ENCODE measurements at places on chromosomes 6 and 20.

GRCh38 chr6:38510205-38510604 is 129.5 kb downstream of the BTBD9 start:
- DNase-seq: no peak

- no peak for DNase-seq
These were observed at the start of gene C2 for GRCh38 chr6:31927242-31927862. Gene C2 (plus strand): TSS chr6:31927717. CDS start chr6:31927753, 36 bp downstream.

DNA sequence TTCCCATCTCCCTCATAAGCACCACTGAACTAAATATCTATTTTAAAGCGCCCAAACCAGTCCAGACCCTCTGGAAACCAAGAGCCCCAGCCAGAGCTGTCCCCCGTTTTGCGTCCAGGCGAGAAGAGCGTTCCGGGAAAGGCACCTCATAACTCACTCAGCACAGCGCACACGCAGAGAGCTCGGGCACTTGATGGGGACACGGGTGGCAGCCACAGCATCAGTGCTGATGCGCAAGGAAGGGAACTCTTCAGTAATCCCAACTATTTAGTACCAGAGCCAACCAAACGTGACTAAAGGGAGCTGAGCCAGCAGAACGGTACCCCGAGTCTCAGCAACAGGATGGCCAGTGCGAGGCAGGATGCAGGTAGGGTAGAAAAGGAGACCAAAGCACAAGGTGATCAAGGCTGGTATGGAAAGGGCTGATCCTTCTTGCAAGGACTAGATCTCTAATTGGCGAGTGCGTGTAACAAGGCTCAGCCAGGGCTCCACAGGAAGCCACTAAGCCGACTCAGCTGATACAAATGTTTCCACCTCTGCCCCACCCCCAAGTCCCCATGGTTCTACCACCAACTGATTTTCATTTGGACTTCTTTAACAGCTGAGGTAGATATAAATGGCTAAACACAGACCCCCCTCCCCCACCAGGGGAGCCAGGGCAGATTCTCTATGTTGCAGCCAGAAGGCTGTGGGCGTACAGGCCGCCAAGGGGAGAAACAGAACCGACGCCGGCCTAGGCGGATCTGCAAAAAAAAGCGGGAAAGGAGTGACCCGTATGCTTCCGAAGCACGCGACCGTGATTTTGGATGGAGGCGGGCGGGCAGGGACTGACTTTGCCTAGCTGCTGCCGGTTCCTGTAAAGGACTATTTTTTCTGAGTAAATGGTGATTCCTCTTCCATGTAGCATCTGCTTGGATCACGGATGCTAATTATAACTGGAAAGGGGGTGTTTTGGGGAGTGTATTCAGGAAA is 183.5 kb upstream of the COL21A1 start:
- DNase-seq: no peak

DNA sequence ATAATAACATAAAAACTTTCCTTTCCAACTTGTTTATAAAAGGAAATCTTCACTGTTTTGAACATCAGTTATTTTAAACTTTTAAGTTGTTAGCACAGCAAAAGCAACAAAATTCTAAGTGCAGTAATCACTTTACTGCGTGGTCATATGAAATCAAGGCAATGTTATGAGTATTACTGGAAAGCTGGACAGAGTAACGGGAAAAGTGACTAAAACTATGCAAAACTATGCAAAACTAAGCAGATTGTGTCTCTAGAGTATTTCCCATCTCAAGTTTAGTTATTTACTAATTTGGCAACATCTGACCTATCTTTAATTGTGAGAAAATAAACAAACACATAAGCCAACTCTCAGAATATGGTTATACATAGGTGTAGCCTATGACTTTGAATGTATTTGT is 10.9 kb upstream of the ANKEF1 start:
- no peak for DNase-seq

DNA sequence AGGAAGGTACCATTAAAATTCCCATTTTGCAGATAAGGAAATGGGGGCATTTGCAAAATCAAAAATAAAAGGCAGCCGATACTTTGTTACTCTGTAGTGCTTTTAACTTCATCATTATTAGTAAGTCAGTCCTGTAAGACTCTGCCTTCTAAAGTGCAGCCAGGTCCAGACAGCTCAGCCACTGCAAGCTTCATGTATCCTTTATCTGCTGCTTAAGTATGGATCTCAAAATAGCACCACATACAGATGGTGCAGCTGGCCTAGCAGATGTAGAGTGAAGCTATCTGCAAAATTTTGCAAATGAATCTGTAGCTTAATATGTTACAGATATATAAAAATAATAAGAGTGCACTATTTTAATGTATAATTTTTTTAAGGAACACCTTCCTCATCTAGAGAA is 53.4 kb downstream of the NUS1 start:
- no peak for DNase-seq

DNA sequence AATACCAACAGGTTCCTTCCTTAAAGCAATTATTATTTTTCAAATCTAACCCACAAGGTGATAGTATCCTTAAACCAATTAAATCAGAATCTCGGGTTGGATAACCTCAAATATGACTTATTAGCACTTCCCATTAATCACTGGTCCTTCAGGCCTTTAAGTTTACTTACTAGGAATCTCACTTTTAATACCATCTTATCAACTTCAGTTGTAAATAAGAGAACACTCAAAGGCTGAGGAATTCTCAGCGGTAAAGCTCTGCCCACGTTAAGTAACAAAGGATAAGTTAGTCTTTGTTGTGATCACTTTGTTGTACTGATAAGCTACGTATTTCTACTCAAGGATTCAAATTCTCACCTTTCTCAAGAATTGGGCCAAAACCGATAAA is 82.0 kb downstream of the OR2B2 start:
- DNase-seq: no peak

GRCh38 chr6:96794980-96795379 is 42.3 kb downstream of the GPR63 start:
- no peak for DNase-seq

GRCh38 chr6:10894958-10895357 is 8.1 kb downstream of the SYCP2L start:
- DNase-seq: no peak

DNA sequence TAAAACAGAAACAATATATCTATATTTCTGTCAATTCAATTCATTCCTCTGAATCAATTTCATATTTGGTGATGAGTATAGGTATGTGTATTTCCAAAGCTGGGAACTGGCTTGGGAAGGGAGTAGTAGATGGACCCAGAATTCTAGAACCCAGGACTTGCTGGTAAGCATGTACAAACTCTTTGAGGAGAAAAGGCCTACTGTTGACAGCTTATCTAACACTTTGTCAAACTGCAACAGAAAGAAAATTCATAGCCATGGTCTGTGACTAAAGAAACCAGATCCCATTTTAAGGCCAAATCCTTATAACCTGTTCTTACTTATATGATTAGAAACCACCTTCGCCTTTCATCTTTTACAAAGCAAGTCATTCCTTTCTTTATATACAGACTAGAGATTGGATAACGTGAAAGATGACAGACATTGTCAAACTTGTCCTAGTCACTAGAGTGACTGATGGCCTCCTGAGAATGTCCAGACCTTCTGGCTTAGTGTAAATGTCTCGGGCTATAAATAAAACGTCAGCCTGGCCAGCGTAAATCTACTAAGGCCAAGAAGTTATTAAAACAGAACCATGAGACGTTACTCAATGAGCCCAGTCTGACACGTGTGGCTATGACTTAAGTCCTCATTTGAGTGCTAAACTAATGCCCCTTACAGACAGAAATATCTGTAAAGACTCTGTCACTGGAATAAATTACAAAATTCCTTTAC is 152.3 kb downstream of the ALDH8A1 start:
- no peak for DNase-seq

DNA sequence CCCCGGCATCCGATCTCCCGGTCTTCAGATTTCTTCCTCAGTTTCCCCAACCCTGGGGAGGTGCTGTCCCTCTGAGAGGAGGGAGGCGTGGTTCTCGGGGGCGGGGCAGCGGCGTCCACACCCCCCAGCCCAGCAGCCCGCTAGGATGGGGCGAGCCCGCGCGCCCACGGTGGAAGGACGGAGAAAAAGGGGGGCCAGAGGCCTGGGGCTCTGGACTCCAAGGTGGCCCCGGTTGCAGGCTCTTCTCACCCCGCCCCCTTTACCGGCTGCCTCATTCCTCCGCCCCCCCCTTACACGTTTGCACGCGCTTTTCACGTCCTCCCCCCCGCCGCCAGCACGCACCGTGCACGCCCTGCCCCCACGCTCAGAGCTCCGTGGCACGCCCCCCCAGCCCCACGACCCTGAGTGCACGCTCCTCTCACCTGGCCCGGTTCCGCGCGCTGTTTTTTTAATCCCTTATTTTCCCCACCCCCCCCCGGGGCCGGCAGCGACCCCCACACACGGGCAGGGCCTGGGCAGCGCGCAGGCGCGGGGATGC is 402 bp downstream of the ZBTB12 start:
- no peak for DNase-seq

DNA sequence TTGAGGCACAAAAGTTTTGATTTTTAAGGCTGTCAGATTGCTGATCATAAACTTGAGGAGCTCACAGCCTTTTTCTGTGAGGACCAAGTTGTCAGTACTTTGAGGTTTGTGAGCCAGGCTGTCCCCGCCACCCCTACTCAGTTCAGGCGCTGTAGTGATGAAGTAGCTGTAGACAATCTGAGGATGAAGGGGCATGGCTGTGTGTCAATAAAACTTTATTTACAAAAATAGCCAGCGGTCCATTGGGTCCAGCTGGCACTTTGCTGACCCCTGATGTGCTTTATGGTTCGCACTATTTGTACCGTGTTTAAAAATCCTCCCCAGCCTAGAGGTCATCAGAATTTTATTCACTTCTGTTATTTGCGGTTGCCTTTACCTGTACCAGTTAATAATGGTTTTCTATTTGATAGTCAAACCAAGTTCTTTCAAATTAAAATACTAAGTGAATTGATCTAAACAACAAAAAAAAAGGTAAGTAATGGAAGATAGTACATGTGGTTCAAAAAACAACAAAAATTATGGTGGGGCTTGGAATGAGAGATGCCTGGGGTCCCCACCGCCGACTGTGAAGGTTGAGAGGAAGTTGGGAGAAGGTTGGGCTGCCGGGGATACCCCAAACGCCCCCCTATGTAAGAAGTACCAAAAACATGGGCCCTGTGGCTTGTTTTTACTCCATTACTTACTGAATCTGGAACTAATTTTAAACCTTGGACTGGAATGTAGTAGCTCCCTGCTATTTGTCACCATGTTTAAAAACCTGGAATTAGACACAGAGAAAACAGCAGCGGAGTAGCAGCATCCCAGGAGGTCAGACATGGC is 123.6 kb downstream of the SYCP2 start:
- DNase-seq: no peak

DNA sequence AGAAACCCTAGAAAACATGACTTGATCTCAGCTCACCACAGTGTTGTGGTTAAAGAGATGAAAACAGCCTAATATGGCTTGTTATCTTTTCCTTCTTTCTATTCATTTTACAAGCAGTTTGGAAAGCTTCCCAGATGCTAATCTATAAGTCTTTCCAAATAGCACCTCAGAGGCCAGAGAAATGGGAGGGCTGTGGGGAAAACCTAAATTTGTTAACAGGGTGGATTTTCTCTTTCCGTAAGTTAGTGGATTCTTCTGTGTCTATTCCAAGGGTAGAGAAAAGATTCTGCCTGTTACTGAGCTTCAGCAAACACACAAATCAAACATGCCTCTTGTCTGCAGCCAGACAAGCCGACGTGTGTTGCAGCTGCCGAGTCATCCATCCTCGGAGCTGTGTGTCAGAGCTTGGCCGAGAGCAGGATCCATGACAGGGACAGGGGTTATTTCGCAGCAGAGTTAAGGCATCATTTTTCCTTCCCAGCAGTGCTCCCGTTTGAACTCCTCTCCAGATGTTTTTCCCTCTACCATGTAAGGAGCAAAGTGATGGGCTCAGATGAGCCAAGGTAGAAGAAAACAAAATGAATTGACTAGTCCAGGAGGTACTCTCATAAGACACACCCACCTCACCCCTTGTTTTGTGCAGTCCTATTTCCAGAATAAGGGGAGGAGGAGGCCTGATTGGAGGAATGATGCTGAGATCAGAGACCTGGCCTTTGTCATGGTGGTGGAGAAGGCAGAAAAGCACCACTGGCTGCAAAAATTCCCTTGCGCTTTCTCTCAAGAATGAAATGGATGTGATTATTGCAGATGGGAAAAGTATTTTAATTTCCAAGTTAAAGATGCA is 560.0 kb downstream of the C6orf118 start:
- DNase-seq: no peak

DNA sequence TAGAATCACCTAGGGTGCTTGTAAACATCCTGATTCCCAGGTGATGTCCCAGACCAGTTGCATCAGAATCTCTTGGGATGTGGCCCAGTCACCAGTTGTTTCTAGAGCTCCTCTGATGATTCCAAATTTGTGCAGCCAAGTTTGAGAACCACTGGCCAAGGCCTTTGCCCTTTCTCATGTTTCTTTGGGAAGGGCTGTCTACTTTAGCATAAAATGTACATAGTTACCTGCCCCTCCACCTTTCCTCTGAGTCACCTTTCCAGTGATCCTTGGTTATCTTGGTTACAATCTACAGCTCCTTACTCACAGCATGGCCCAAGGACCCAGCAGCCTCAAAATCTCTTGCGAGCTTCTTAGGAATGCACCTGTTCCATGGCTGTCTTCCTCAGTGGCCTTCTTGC is 266.4 kb upstream of the PRND start:
- DNase-seq: no peak

DNA sequence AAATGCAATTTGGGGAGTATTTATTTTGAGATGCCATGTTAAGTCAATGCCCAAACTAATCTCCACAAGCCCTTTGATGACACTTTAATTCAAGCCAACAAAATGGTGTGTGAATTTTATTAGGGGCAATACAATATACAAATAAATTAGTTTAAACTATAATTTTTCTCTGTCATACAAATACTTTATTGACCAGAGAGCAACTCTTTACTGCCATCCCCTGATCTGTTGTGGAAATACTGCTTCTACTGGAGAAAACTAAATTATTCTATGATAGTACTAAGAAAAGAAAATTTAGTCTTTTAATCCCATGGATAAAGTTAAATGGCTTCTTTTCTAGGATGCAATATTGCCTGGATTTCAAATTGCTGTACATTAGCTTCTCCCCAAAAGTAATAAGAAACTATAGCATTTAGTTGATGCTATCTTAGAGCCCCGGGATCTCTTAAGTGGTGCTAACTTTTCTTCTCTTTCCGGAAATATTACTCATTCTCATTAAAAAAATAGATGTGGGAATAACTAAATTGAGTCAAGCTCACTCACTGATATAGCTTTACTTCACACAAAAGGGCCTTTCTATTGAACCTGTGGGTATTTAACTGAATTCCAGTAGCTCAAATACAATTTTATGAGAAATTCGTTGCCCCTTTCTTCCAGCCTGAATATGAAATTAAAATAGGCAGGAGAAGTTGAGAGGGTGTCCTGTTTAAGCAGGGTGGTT is 49.2 kb downstream of the SMPDL3A start:
- no peak for DNase-seq

GRCh38 chr6:116369540-116369939 is 1.2 kb upstream of the DSE start:
- no peak for DNase-seq

All from fibroblast of the conjunctiva (primary cell).